ENCODE measurements at places on chromosomes 11 and 22. TPM values are rescaled to one million over a fixed set of nuclear protein-coding genes. Genes with fewer than 3 reads are reported as not detected.

GRCh38 chr11:13644997-13645687 lies 23.3 kb upstream of the FAR1 start:
- DNase-seq: no peak

DNA sequence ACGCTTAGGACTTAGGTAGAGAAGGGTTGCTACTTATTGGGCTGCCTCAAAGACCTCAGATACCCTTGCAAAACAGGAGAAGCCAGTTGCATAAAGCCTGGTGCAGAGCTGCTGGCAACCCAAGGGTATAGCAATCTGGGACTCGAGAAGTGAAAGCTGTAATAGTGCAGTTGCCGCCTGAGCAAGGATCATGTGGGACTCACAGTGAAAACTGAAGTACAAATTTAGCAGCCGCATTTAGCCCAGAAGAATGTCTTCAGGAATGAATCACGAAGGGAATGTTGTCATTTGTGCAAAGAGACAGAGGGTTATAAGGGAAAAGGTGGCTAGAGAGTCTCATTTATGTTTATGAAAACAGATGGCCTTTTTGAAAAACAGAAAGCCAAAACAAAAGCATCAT lies 267.2 kb downstream of the TENM4 start:
- no peak for DNase-seq

- no peak for DNase-seq
Observed at GRCh38 chr11:62702246-62702645, 5.0 kb downstream of the BSCL2 start.

GRCh38 chr11:128707681-128708080 lies 13.8 kb downstream of the FLI1 start:
- DNase-seq: no peak

DNA sequence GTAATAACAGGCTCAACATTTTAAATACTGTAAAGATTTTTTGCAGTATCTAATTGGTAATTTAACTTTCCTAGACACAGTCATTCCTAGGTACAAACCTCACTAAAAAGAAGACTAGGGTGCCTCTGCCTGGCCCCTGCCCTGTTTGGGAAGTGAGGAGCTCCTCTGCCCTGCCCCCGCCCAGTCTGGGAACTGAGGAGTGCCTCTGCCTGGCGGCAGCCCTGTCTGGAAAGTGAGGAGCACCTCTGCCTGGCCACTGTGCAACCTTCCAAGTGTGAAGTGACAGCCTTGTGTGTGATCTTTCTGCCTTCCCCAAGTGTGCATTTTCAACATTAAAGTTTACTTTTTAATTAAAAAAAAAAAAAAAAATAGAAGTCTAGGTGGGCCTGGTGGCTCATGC lies 4.2 kb downstream of the CHORDC1 start:
- DNase-seq: no peak

SAA4 gene
- not detected for total RNA-seq

All from sigmoid colon (tissue), 7 donors.